ENCODE measurements at places on chromosomes 5 and 9.
A peak's percentile ranks its signal among the peaks of the same experiment; 100 is the strongest.

DNA sequence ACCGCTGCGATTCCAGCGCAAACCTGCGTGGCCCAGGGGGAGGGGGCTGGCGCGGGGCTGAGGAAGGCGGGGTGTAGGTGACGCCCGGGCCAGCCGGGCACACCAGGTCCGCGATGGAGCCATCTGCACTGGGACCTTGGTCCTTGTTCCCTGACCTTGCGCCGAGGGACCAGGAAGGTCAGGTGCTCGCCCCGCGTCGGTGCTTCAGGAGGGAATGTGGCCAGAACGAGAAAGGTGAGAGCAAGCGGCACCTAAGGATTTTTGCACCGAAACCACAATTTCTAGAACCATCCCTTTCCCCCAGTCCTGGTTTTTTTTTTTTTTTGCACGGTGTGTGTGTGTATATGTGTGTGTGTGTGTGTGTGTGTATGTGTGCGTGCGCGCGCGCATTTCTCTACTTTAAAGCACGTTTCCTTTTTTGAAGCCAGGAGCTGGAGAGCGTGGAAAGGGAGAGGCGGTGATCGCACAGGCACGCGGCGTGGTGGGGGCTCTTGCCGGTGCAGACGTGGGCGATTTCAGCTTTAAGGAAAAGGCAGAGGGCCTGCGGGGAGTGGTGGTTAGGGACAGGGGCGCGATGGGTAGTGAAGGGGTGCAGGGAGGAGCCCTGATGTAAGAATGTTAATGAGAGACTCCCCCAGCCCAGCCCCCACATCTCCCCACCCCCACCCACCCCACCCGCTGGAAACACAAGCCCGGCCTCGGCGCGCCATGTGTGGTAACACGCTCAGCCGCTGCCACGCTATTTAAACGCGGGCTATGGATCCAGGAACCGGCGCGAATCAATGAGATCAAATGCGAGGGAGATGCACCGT, at the start of gene NPR3:
Gene NPR3 (plus strand): TSS at position 772 of the 812 bp plus-strand sequence. CDS start 456 bp downstream, outside the sequence.
- DNase-seq: peak; percentile 61

- no peak for DNase-seq
These were observed 230.3 kb downstream of the CRB2 start for GRCh38 chr9:123586275-123586674.

GRCh38 chr5:158979749-158980521, 119.8 kb downstream of the EBF1 start:
- DNase-seq: peak; percentile 61

DNA sequence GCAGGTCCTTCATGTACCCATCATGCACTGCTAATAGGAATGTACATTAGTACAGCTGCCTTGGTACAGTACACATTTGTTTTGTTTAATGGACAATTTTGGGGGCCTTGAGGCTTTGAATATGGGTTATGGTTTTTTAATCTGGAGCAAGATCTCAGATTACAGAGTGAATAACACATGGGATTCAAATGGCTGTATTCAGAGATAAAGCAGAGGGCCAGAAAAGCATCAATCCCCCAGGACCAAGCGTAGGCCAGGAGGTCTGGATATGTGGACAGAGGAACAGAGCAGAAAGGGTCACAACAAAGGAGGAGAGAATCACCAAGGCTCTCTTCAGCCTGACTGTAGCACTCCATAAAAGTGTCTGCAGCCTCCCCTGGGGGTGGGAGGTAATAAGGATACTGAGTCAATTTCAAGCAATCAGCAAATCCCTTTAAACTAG, 47.7 kb upstream of the STK32A start:
- no peak for DNase-seq

DNA sequence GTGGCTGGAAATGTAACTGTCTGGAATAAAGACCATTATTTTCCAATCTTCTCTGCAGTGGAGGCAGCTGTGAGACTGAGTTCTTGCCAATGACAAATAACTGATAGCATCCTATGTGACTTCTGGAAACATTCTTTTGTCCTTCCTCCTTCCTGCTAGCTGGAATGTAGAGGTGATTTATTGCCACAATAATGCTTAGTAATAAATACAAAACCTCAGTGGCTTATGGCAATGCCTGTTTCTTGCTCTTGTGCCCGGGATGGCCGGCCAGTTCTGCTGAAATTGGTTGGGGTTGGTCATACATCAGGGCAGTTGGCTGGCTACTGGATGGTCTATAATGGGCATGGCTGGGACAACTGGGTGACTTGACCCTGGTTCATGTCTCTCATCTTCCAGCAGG, 12.2 kb upstream of the TEX48 start:
- DNase-seq: no peak

DNA sequence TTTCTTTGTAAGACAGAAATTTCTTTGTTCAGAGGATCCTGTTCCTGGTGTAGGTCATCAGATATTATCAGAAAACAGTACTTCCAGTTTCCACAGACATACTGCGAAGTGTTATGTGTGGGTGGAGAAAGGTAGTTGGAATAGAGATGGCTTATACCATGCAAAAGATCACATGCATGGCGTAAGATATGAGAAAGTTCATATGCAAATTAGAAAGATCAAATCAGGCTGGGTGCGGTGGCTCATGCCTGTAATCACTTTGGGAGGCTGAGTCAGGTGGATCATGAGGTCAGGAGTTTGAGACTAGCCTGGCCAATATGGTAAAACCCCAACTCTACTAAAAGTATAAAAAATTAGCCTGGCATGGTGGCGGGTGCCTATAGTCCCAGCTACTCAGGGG, 65.2 kb upstream of the GLIS3 start:
- no peak for DNase-seq

DNA sequence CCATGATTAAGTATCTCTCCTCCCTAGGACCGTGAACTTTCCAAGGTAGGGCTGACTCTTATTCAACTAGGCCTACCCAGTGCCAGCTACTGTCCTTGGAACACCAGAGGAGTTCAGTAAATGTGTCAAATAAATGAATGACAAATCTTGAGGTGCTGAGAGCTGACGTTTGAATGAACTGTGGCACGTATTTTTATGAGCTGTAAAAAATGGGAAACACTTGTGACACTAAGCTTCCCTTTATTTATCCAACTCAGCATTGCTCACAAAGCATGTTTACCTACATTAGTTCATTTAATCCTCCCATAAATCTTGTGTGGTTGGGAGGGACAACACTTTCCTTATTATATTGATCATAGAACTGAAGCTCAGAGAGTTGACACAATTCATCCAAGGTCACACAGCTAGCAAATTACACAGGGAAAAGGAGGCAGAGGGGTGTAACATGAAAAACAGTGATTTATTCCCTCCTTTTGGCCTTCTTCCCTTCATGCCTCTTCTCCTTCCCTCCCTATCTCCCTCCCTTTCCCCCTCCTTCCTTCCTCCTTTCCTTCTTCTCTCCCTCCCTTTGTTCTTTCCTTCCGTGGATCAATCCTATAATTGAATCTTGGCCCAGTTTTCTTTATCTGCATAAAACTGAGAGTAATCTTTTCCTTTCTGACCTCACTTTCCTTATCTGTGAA, 412.6 kb downstream of the DMRT2 start:
- no peak for DNase-seq

Data from choroid plexus epithelial cell (primary cell).